ENCODE measurements at places on chromosomes 16 and 17. TPM values are rescaled to one million over a fixed set of nuclear protein-coding genes. Genes with fewer than 3 reads are reported as not detected.

DNA sequence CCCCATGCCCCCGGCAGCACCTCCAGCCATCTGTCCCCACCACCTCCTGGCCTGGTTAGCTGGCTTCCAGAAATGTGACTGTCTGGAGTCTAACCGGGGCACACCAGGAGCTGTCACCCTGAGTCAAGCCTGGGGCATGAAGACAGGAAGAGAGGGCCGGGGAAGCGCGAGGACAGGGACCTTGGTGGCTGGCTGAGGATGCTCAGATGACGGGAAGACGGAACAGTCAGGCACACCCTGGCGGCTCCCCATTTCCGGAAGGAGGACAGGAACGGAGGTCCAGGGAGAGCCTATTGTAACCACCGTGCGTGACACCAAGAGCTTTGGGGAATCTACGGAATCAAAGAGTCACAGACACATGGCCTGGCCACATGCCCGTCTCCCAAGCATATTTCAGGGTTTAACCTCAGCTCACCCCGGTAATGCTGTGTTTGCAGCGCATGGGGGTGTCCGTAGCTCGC, 51.7 kb downstream of the SDK2 start:
- H3K27ac ChIP-seq = no peak overlapping the region
- DNase-seq = no peak
- H3K4me1 ChIP-seq = no peaks in the 10 kb centered on the region
- H3K4me3 ChIP-seq = no peak overlapping the region

DNA sequence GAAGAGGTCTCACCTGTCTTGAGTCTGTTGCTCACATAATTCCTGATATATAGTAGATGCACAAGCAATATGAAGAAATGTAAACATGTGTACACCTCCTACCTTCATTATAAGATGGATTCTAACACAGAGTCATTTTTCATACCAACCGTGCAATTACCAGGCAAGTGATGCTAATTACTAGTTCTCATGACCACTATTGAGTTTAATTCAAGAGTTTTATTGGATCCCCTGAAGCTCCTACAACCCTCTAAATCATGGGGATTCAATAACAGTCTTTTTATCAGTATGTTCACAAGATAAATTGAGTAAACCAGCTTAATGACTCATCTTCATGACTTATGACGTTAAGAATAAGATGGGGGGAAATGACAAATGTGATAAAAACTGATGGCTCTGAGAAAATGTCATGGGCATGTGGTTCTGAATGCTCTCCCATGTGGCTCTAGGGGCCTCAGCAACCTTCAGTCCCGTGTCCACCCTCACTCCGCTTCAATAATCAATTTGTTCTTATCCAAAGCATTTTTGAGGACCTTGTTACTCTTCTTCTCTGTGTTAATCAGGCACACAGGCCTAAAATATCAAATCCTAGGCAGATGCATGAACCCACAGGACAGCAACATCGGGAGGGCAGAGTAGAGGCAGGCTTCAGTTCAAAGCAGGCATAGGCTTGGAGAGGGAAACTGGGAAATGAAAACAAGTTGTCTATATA, 42.8 kb downstream of the PRAC1 start:
- H3K27me3 ChIP-seq = no peaks in the 10 kb centered on the region
- H3K4me1 ChIP-seq = no peaks in the 10 kb centered on the region
- H3K4me3 ChIP-seq = no peak overlapping the region
- DNase-seq = no peak

DNA sequence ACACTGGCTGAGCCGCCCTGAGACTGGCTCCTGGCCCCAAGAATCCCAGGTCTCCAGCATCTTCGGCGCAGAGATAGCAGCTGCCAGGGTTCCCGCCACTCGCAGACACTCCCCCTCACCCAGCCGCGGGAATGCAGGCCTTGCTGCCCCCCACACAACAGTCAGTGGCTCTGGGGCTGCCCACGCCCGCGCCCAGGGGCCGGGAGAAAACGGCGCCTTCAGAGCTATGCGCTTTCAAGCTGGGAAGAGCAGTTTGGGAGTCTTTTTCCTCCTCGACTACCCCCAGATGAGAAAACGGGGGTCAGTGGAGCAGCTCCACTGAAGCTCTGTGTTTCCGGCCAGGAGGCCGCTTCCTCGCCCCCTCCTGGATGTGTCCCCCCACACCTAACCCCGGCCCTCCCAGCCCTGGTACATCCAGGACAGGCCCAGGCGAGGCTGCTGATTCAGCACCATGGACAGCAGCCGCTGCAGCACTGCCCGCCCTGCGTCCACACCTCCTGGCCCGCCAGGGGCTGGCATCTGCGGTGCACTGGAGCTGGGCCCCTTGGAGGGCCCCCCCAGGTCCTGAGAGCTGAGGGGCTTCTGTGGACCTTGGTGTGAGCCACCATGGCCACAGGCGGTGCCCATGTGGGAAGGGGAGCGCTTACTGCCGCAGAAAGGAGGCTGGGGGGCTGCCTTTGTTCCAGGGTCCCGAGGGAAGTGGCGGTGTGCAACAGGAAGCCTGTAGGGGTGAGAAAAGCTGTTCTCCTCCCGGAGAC, 35.7 kb downstream of the CACNA1H start:
- no peak overlapping the region for H3K4me3 ChIP-seq
- H3K27ac ChIP-seq = no peak overlapping the region
- no peaks in the 10 kb centered on the region for H3K36me3 ChIP-seq
- no peaks in the 10 kb centered on the region for H3K4me1 ChIP-seq

UBE2G1 gene
- total RNA-seq = 50.5 TPM

GRCh38 chr16:85836706-85837582, 37.4 kb downstream of the COX4I1 start:
- H3K4me1 ChIP-seq = no peaks in the 10 kb centered on the region
- no peak overlapping the region for H3K4me3 ChIP-seq
- no peaks in the 10 kb centered on the region for H3K36me3 ChIP-seq
- DNase-seq = no peak

Measured in Caco-2 (cell line).